Thymus (tissue), 14 donors: ENCODE measurements at places on chromosomes 1 and 21.
A peak's percentile ranks its signal among the peaks of the same experiment; 100 is the strongest.

GRCh38 chr1:212700892-212701819 lies 1.5 kb upstream of the BATF3 start:
- no peak overlapping the region for H3K27ac ChIP-seq
- peaks cover 11% of the 10 kb centered on the region for H3K4me1 ChIP-seq
- H3K36me3 ChIP-seq, result no peaks in the 10 kb centered on the region
- H3K4me3 ChIP-seq, result peak overlapping the region; percentile 43
- DNase-seq, result no peak

DNA sequence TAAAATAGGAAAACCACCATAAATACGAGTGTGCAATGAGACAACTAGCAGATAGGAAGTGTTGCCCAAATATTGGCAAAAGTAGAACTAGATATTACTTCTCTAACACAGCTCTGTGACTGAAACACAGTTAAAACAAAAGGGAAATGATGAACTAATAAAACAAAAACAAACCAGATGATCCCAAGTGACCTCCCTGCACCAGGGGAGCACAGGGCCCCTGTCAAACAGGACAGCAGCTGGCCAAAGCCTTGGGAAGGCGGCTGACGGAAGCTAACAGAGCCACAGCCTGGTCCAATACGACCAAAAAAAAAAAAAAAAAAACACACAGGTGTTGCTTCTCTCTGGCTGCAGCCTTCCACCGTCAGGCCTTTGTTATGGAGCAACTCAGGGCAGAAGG lies 17.8 kb downstream of the ZBTB17 start:
- H3K4me3 ChIP-seq, result no peak overlapping the region
- H3K36me3 ChIP-seq, result peaks cover 12% of the 10 kb centered on the region
- no peak overlapping the region for H3K27ac ChIP-seq
- DNase-seq, result no peak
- H3K4me1 ChIP-seq, result peaks cover 17% of the 10 kb centered on the region

- H3K27me3 ChIP-seq, result no peaks in the 10 kb centered on the region
- H3K4me3 ChIP-seq, result no peak overlapping the region
- H3K4me1 ChIP-seq, result no peaks in the 10 kb centered on the region
- no peak overlapping the region for H3K27ac ChIP-seq
Observed at GRCh38 chr1:14094611-14095400, 394.8 kb downstream of the PRDM2 start.

DNA sequence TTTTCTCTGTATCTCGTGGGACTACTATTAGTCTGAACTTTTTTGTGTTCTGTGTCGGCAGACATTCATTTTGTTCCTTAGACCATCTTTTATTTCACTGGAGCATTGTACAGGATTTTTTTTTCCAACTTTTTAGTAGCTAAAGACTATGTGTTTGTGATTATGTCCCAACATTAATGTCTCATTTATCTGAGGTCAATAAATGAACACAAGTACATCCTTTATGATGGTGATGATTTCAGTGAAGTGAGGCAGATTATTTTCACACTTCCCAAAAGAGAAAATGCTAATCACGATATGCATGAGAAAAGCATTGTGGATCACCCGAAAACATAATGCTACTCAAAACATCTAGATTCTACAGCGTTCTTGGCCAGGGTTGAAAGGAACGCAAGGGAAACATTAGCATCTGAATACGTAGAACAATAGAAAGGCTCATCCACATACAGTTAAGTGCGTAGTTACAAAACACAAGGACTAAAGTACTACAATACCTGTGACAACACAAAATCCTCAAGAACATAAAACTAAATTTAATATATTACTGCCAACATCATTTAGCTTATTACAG lies 981.7 kb upstream of the NCAM2 start:
- no peaks in the 10 kb centered on the region for H3K36me3 ChIP-seq
- no peak overlapping the region for H3K4me3 ChIP-seq
- no peak overlapping the region for H3K27ac ChIP-seq
- no peaks in the 10 kb centered on the region for H3K4me1 ChIP-seq
- H3K27me3 ChIP-seq, result no peaks in the 10 kb centered on the region
- DNase-seq, result no peak

DNA sequence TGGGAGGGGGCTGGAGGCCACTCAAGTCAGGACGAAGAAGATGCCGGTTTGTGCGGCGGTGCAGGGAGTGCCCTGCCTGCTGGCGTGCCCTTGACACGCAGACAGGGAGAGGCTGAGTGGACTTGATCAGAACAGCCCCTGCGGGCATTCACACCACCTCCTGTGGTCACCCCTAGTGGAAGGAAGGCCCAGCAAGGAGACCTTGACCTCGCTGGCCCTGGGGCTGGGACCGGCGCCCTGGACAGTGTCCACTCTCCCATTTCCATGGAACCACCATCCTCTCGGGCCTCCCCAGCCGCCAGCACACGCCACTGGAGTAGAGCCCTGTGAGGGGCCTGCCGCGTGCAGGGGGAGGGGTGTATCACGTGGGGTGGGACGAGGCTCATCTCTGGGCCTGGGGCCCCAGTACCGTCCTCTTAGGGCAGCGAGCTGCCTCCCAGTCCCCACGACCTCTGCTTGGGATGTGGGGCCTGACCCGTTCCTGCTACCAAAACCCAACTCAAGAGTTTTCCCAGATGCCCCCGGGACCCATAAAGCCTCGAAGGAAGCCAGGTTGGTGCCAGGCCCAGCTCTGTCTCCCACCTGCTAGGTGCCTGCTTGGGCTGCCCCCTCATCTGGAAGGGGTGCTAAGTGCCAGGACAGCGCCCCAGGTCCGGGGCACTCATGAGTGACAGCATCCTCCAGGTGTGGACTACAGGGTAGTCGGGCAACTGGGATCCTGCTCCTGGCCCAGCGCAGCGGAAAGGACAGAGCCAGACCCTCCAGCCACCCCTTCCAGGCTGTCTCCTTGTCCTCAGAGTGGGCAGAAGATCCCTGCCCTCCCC lies 62.8 kb downstream of the SLX9 start:
- no peaks in the 10 kb centered on the region for H3K36me3 ChIP-seq
- H3K4me1 ChIP-seq, result no peaks in the 10 kb centered on the region
- H3K4me3 ChIP-seq, result no peak overlapping the region
- DNase-seq, result no peak
- peaks cover 2% of the 10 kb centered on the region for H3K27me3 ChIP-seq
